Myocyte (in vitro differentiated cells): ENCODE measurements at places on chromosomes 5 and 9. TPM values are rescaled to one million over a fixed set of nuclear protein-coding genes. Genes with fewer than 3 reads are reported as not detected.

DNA sequence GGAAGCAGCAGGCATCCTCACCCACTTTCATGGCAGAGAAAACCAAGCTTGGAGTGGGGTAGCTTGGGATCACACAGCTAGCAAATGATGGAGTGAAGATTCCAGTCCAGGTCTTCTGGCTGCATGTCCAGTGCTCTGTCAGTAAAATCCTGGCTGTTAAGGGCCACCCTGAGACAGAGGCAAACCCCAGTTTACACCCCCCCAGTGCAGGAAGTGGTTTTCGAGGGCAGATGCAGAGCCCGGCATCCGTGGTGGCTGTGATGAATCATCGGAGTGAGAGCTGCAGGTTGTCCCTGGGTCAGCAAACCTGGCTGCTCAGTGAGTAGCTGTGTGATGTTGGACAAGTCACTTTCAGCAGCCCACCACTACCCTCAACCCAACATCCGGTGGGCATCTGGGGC, 115.4 kb downstream of the RGS3 start:
- peak; percentile 97 for DNase-seq

DNA sequence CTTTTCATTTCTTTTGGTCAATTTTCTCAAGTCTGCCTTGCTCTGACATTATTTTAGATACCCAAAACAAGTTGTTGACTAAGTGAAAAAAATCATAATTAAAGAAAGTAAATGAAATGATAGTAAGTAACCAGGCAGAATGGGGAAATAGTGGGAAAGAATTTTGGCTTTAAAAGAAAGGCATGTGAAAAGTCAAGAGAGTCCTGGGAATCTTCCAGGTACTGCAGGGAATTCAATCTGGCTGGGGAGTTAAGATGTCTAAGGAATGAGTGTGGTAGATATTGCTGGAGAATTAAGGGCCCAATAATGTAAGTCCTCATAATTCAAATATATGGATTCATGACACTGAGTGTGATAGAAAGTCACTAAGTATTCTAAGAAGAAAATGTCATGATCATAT, 123.1 kb upstream of the PAPPA start:
- no peak for DNase-seq

DNA sequence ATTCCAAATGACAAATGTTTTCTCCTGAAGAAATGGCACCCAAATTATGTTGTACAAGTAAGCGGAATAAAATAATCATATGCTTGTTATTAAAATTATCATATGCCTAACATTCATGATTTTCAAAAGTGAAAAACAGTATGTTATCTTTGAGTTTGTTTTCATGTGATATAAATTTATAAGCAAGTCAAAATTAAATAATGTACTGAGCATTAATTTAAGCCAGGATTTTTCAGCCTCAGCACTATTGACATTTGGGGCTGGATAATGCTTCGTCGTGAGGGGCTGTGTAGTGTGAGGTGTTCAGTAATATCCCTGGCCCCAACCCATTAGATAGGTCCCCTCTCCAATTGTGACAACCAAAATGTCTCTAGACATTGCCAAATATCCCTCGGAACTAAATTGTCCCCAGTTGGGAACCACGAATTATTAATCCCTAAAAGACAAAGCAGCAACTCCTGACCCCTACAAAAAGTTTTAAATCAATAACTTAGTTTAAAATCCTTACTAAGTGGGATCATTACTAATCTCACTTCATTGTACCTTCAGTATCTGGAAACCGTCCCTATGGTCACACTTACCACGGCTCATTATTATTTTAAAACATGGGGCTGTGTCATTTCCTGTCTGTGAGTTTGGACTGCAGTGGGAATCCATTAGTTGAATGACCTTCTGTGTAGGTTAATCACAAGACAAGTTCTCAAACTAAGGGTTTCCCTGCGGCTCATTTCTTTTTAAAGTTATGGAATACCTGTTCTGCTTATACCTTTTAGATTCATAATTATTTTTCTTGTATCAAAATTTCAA, 1.3 kb upstream of the NNT start:
- DNase-seq, result peak; percentile 49

Gene DEPDC1B
- 0.68 and 0.99 TPM in 2 replicates for total RNA-seq

Gene CERT1
- total RNA-seq, result 18.2 and 30.1 TPM in 2 replicates

Gene IGIP
- total RNA-seq, result 8.1 and 10.4 TPM in 2 replicates

Gene SPINK5
- total RNA-seq, result not detected in 2 replicates

GRCh38 chr9:127022913-127023660, 99.3 kb downstream of the ANGPTL2 start:
- DNase-seq, result peak; percentile 33

Gene PCDHGA12
- total RNA-seq, result 4.3 and 4.6 TPM in 2 replicates

Gene NR5A1
- not detected in 2 replicates for total RNA-seq

Gene CAVIN4
- total RNA-seq, result 205 and 311 TPM in 2 replicates

DNA sequence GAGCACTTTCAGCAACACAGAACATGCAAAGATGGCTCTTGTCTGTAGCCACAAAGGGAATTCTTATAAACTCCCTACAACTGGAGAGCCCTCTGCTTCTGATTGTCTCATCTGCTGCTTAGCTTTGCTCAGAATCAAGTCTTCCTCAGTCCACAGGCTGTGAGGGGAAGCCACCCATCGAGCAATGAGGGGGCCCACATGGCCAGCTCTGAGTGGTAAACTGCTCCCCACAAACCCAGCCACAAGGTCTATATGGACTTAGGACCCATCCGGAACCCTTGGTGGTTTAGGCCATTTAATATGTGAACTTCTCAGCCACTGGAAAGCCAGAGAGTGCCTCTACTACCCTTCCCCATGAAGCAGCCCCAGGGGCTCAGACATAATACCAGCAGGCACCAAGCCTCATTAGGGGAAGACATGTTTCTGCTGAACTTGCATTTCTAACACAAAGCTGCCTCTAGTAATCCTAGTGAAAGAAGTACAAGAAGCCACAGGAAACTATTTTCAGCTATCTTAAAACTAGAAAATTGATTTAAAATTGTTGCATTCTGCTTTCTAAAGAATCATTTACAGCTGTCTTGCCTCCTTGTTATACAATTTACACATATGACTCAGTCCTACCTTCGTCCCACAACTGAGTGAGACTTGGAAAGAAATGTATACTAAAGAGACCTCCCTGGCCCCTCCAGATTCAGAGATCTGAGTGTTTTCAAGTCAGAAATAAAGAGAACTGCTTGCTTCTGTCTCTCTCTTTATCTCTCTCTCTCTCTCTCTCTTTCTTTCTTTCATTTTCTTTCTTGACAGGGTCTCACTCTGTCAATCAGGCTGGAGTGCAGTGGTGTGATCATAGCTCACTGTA, 90.2 kb downstream of the ESM1 start:
- no peak for DNase-seq

Gene MAMDC2
- 93.5 and 163 TPM in 2 replicates for total RNA-seq

DNA sequence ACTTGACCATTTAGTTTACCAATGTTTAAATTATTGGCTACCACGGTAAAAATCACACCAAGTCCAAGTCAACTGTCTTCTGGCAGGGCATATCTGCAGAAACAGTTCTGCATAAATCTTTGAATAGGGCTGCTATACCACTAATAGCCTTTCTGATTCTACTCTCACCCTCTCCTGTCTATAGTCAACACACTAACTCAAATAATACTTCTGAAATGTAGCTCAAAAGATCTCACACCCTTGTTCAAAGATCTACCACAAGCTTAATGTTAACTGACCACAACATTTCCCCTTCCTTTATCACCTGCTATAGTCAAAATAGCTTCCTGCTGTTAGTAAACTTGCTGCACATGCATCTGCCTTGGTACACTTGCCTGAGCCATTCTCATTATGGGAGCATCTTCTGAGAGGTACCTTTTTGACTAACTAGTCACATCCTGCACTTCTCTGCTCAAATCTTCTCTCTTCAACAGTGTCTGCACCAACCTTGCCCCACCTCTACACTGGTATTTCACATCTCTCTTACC, 319.4 kb downstream of the CDH10 start:
- no peak for DNase-seq

DNA sequence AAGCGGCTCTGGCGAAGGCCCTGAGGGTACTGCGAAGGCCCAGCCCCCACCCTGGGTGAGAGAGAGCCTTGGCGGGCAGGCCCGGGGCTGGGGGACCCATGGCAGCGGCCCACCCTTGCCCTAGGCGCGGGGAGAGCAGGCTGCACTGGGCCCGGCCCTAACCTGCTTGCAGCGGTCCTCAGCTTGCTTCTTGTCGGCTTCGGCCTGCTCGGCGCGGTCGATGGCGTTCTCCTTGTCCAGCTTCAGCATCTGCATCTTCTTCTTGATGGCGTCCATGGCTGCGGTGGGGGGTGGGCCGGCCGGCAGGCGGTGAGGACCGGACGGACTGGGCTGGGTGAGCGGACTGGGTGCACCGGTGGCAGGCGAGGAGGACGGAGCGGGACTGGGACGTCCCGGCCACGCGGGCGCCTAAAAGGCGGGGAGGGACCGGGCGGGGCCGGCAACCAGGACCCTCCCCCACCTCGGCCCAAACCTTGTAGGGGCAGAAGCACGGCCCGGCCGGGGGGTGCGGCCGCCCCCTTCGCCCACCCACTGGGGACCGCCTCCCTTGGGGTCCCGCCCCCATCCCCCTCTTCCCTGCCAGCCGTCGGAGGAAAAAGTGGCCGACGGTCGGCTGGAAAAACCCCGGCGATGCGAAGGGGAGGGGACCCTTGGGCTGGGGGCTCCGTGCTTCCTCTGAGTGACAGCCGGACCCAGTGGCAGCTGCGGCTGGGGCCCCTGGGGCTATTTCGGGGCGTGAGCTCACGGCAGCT, at the start of gene TPM2:
Gene TPM2 (minus strand): TSS at position 384 of the 752 bp plus-strand sequence. CDS start 108 bp downstream, at position 276.
- DNase-seq, result no peak

- DNase-seq, result no peak
Measured at GRCh38 chr9:18061856-18062255, 412.1 kb upstream of the ADAMTSL1 start.

DNA sequence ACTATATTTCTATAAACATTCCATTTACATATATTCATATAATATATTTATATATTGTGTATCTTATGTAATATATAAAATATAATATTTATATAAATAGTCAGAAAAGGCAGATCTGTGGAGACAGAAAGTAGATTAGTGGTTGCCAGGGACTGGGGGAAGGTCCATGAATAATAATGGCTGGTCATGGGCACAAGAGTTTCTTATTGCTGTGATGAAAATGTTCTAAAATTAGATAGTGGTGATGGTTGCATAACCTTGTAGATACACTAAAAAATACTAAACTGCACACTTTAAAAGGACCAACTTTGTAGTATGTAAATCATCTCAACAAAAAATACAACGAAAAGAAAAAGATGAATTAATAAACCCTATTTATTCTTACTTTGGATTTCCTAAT, 47.3 kb downstream of the NUP155 start:
- peak; percentile 22 for DNase-seq

DNA sequence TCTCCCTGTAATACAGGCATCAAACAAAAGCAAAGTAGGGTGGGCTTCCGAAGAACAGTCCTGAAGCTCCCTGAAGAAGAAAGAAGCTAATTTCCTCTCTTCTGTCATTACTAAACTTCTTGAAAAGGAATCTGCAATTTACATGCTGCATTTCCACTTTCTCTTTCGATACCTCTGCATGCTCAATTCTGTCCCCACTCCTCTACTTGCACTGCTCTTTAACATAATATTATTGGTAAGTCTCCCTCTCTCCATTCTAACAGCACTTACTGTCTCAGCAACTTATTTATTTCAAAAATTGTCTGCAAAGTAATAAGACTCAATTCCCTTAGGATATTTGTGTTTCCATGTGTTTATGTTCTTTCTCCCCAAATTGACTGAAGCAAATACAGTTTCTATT, 3.9 kb upstream of the PLPP1 start:
- DNase-seq, result no peak

Gene CARD9
- 0.21 and 0.91 TPM in 2 replicates for total RNA-seq

DNA sequence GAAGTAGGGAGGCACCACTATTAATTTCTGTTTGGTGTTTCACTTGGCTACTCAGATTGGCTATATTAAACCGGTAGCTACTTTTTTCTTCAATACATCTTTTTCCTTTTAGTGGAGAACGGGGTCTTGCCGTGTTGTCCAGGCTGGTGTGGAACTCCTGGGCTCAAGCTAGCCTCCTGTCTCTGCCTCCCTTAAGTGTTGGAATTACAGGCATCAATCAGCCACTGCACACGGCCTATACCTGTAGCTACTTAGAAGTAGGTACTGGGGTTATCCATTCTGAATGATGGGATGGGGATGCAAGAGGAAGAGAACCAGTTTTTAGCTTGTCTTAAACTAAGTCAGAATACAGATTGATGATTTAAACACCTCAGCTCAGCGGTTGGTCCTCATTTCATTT, 1.7 kb downstream of the UBE2D2 start:
- DNase-seq, result no peak

DNA sequence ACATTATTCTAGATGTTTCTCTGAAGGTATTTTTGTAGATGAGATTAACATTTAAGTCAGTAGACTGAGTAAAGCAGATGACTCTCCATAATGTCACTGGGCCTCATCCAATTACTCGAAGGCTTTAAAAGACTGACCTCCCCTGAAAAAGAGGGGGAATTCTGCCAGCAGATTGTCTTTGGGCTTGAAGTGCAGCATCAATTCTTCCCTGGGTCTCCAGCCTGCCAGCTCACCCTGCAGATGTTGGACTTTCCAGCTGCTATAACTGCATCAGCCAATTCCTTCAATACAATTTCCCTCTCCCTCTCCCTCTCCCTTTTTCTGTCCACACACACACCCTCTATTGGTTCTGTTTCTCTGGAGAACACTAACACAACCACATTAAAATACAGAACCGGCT, 472.8 kb downstream of the SPOCK1 start:
- no peak for DNase-seq

- DNase-seq, result peak; percentile 33
Measured at GRCh38 chr5:93150311-93151012, 430.6 kb downstream of the NR2F1-AS1 start.

Gene TLX3
- not detected in 2 replicates for total RNA-seq

- no peak for DNase-seq
Measured at GRCh38 chr5:112125903-112126302, 293.2 kb downstream of the EPB41L4A start.

Gene INSL6
- total RNA-seq, result not detected in 2 replicates

Gene IFNA21
- not detected in 2 replicates for total RNA-seq

DNA sequence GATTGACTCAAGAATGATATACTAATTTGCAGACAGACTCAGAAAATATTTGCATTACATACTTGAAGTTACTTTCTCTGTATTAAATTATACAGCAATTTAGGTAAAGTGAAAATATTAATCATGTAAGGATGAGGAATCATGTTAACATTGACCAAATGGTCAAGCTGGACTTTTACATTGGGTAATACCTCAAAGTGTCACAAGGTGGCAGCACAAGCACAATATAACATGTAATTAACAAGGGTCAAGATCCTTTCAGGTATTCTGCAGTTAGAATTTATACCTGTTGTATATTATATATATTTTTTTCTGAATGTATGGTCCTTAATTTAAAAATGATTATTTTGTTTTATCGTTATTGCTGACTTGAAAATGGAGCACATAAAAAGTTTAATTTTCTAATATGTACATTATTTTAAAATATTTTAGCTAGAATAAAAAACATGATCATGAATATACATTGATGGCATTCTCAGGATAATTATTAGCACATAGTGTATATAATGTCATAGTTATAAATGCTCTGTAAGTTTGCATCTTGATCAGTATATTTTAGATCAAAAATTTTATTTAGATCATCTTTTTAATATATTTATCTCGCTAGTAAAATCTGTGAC, 8.6 kb downstream of the HAPLN1 start:
- peak; percentile 65 for DNase-seq

- no peak for DNase-seq
Measured at GRCh38 chr9:113481176-113481787, 17.8 kb downstream of the RGS3 start.
